Activated CD4-positive, CD25-positive, alpha-beta regulatory T cell treated with anti-CD3 and anti-CD28 coated beads, Interleukin-2, amount 50 U/mL, for 16 hours (primary cell): ENCODE measurements at places on chromosomes 4 and X.

DNA sequence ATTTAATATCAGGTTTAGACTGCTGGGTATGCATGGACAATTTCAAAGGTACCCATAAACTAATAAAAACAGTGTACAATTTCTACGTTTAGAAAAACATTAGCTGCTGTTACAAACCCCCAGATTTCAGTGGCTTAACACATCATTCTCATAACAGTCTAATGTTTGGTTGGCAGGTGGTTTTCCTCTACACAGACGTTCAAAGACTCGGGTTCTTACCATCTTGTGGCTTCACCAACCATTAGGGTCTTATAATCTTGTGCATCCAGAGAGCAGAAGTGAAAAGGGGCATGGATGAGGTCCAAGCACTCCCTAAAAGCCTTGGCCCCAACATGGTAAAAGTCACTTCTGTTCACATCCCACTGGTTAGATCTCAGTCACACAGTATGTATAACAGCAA lies 71.6 kb downstream of the SH3RF1 start:
- DNase-seq: no peak

DNA sequence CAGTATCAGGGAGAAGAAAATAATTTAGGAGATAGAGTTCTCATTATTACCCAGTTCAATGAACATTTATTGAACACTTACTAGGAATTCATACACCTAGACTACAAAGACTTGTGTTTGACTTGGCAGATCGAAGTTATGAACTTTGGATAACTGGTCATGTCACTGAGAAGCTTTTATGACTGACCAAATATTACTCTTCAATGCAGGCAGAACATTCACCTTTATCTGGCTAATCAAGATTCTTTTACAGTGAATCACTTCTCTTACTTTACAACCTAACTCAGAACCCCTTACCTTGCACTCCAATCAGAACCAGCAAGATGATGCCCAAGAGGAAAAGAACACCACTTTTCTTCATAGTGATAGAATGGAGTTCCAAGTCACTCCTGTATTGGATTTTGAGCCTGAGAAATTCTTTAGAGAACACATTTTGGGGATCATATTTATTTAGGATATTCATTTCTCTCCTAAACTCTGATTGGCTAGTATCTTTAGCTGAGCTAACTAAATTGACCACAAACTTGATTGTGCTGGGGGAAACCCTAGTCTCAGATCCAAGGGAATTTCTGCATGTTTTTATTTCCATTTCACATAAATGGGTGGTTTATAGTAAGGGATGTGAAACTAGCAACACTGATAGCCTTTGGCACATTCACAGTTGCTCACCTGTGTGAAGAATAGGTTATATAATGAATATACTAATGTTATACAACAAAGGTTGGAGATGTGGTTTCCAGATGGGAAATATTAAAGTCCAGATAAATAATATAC lies at the start of gene CXCL9:
CXCL9 (minus strand) TSS at position 421 of the 774 bp plus-strand sequence; CDS start at position 361, 60 bp downstream.
- no peak for DNase-seq

DNA sequence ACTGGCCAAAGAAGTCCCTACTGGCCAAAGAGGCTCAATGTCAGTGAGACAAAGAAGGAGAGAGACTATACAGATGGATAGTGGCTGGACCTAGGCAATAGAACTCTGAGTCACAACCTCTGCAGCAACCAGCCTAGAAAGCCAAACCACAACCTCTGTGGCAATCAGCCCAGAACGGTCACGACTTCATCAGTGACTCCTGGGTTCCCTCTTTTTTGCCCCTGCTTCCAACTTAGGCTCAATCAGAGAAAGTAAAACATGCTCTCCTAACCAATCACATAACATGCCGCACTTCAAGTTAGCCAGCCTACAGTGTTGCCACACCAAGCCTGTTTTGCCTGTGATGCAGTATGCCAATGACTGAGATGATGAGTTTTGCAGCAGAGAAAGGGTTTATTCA lies 203.4 kb downstream of the ANAPC10 start:
- no peak for DNase-seq

GRCh38 chr4:128917781-128918180 lies 108.3 kb downstream of the JADE1 start:
- DNase-seq: no peak

DNA sequence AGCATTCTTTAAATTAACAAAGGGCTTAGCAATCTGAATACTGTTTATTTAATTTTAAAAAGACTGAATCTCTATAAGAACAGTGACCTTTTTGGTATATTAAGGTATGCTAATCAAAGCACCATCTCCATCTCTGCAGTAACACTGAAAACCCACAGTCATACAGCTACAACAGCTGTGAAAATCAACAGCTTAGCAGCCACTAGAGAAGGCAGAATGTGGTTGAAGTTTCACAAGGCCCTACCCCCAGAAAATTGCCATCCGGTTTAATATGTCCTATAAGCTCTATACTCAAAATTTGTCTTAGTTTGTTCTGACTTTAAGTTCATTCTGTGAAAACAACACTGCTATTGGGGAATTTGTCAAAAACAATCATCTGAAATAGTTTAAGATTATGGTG lies 128.7 kb downstream of the OPHN1 start:
- DNase-seq: no peak

- DNase-seq: no peak
Measured at GRCh38 chr4:67198727-67199126, 346.6 kb downstream of the CENPC start.

DNA sequence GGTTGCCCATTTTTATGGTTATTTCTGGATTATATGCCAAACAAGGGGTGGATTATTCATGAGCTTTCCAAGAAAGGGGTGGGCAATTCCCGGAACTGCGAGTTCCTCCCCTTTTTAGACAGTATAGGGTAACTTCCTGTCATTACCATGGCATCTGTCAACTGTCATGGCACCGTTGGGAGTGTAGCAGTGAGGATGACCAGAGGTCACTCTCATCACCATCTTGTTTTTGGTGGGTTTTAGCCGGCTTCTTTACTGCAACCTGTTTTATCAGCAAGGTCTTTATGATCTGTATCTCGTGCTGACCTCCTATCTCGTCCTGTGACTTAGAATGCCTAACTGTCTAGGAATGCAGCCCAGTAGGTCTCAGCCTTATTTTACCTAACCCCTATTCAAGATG lies 57.6 kb downstream of the SH3KBP1 start:
- no peak for DNase-seq

GRCh38 chr4:89324671-89325070 lies 17.1 kb upstream of the GPRIN3 start:
- DNase-seq: no peak

DNA sequence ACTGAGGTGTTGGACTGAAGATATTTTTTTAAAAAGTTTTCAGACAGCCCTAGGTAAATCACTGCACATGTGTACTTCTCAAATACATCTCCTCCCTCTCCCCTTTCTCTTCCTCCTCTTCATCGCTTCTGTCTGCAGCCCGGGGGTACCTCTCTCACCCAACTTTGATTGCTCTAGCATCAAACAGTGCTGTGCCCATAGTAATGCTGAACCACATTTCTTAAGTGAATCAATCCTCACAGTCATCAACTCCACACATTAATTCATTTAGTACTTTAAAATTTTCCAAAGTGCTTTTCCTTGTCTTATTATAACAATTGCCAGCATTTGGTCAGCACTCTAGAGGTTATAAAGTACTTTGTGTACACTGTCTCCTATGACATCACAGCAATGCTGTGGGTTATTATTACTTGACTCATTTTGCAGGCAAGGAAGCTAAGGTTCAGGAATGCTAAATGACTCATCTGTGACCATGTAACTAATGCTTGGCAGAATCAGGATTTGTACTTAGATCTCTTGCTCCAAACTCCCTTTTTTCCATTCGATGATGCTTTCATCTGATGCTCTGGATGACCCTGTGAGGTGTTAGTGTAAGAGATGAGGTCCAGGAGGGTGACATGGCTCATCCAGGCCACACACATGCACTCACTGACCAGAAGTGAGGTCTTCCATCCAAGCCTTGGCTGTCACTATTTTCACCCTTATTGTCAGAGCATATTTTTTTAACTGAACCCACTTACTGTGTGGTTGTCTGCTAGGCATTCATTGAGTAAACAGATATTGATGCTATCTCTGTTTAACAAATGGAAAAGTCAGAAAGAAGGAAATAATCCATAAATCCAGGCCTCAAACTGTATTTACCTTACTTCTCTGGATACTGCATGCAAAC lies 58.8 kb downstream of the RHOH start:
- no peak for DNase-seq

DNA sequence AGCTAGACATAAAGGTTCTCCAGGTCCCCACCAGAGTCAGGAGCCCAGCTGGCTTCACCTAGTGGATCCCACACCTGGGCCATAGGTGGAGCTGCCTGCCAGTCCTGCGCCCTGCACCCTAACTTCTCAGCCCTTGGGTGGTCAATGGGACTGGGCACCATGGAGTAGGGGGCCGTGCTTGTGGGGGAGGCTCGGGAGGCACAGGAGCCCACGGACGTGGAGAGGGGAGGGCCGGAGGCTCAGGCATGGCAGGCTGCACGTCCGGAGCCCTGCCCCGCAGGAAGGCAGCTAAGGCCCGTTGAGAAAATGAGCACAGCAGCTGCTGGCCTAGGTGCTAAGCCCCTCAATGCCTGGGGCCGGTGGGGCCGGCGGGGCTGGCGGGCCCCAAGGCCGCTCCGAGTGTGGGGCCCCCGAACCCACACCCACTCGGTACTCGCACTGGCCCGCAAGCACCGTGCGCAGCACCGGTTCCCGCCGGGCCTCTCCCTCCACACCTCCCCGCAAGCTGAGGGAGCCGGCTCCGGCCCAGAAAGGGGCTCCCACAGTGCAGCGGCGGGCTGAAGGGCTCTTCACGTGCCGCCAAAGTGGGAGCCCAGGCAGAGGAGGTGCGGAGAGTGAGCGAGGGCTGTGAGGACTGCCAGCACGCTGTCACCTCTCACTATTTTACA lies 291.1 kb downstream of the KLHL4 start:
- no peak for DNase-seq

- DNase-seq: no peak
Measured at GRCh38 chrX:148593146-148593545, 92.7 kb downstream of the AFF2 start.

- no peak for DNase-seq
Measured at GRCh38 chr4:108637856-108638255, 12.5 kb upstream of the OSTC start.

DNA sequence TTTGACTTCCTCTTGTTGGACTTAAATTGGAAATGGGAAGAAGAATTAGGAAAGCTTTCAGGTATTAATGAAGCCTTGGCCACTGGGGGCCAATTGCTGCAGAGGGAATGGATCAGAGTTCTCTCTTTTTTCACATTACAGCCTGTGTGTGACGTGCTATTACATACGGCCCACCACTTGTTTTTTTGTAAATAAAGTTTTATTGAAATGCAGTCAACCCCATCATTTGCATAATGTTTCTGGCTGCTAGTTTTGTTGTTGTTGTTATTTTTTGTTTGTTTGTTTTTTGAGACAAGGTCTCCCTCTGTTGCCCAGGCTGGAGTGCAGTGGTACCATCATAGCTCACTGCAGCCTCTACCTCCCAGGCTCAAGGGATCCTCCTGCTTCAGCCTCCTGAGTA lies 98.4 kb downstream of the ASMT start:
- DNase-seq: no peak

- no peak for DNase-seq
Measured at GRCh38 chr4:78665216-78665770, 110.9 kb upstream of the BMP2K start.

- DNase-seq: no peak
Measured at GRCh38 chr4:186095406-186095805, 9.1 kb upstream of the FAM149A start.

DNA sequence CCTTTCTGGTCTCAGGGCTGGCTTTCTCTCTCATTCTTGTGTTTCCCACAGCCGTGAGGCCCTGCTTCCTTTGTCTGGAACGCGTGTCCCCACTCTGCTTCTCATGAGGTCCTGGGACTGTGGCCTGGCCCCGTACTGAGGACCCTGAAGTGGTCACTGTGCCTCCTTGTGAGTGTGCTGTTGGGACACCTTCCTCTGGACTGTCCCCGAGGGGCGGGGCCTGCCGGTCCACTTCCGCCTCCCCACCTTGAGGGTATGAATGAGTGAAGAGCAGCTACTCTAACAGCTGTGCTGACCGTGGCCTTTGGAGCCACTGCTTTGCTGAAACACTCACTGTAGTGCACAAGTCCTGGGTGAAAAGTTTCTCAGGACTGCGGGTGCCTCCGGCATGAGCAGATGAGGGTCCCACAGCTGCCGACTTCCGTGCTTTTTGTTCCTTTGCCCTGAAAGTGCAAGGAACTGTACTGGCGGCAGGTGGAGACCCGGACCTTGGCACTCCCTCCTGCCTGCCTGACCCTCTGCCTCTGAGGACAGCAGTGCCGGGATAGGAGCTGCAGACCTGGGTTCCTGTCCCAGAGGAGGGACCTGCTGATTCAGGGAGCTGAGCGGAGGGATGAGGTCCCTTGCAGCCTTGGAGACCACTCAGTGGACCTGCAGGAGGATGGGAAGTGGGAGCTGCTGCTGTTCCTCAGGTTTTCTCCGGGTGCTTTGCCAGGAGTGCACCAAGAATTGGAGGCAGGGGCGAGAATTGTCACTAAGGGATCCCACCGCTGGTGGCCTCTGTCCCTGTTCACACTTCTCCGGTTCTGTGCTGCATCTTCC lies 38.0 kb downstream of the HTT-AS start:
- no peak for DNase-seq

DNA sequence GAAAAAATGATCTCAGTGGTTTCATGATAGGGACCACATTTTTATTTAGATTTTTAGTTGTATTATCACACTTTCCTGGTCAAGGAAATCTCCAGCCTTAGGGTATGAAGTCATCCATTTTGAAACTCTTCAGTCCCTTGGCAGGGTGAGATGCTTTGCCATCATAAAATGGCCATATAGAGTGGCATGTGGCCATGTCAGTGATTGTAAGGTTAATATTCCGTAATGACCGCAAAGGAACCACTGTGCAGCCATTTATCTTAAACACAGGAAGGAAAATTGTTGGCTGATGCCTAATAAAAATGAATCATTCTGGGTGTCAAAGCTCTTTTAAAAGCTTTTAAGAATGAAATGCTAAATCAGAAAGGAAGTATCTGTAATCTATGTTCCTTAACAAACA lies 35.6 kb downstream of the COMMD8 start:
- DNase-seq: no peak

GRCh38 chr4:86233681-86234080 lies 126.2 kb downstream of the MAPK10 start:
- no peak for DNase-seq

GRCh38 chr4:175418516-175418915 lies 393.5 kb downstream of the GPM6A start:
- no peak for DNase-seq

- no peak for DNase-seq
Measured at GRCh38 chrX:29634516-29634915, 580.8 kb upstream of the MAGEB2 start.

DNA sequence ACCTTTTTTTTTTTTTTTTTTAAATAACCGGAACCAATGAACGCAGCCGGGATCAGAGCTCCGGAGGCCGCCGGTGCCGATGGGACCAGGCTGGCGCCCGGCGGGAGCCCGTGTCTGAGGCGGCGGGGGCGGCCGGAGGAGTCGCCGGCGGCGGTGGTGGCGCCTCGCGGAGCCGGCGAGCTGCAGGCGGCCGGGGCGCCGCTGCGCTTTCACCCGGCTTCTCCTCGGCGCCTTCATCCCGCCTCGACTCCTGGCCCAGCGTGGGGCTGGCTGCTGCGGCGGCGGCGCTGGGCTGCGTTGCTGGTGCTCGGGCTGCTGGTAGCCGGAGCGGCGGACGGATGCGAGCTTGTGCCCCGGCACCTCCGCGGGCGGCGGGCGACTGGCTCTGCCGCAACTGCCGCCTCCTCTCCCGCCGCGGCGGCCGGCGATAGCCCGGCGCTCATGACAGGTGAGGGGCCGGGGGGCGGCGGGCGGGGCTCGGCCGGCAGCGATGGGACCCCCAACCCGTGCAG lies 337 bp downstream of the STIM2 start:
- no peak for DNase-seq

GRCh38 chrX:10471418-10471817 lies 149.0 kb downstream of the MID1 start:
- no peak for DNase-seq
